Neural crest cell (in vitro differentiated cells): ENCODE measurements at places on chromosomes 12 and 14.

GRCh38 chr12:96045566-96045965 lies 10.2 kb upstream of the LTA4H start:
- DNase-seq = no peak

- no peak for DNase-seq
These were observed 93.4 kb upstream of the TMEM132D start for GRCh38 chr12:129997239-129997638.

GRCh38 chr14:61750708-61751474 lies 11.3 kb upstream of the SNAPC1 start:
- DNase-seq = no peak

DNA sequence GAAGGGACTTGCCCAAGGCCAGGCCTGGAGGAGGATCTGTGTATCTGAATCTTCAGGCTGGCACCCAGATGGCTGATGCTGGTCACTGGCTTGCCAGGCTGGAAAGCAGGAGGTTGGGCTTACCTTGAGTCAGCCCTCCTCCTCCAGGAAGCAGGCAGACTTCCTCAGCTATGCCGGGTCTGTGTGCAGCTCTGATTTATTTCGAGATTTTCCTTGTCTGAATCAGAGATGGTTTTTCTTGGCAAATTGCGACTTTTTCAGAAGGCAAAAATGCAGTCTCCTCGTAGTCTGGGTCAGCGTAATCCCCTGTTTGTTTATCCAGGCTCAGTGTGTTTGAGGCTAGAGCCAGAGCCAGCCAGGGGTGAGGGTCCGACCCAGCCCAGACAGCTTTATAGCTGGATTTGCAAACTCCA lies 48.9 kb downstream of the SMOC1 start:
- DNase-seq = no peak

DNA sequence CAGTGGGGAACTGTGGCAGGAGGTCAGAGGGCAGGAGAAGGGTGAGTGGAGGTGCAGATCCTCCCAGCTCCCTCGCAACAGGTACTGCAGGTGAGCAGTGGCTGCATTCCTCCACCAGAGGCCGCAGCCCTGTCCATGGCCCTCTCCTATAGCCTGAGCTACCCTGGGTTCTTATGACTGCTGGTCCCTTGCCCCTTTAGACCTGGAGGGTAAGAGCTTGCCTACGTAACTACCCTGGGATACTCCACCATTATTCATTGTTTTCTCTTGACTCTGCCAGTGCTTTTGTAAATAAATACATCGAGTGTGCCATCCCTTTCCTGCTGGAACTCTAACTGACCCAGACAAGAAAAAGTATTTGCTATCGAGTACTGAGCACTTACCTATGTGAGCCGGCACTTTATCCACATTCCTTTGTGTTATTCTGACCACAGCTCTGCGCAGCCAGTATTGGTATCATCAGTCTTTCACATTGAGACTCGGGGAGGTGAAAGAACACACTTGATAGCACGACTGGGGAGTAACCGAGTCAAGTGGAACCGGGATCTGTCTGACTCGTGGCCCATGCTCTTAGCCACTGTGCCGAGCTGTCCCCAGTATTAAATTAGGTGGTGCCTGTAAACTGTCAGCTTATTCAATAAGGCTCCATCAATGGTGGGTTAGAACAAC lies 38.5 kb downstream of the LTBP2 start:
- no peak for DNase-seq

DNA sequence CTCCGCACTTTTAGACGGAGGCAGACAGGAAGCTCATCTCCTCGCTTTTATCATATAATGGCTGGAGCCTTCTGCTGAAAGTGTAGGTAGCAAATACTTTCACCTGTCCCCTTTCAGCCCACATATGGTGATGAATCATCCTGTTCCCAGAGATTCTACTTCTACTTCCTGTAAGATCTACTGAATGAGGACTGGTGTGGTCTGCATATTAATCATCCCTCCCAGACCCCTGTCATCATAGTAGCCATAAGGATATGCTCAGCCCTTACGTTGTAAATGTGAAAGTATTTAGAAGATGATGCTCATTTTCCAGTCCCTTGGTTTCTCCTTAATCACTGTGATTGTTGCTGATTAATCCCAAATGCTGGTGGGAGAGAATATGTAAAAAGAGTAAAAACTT lies 268.2 kb upstream of the GRIP1 start:
- DNase-seq = no peak

- no peak for DNase-seq
These were observed 545.4 kb downstream of the FOXG1 start for GRCh38 chr14:29311983-29312382.

GRCh38 chr12:62840806-62841205 lies 94.1 kb downstream of the PPM1H start:
- DNase-seq = no peak

GRCh38 chr14:101887219-101887618 lies 77.2 kb upstream of the DYNC1H1 start:
- no peak for DNase-seq

GRCh38 chr14:102754370-102755262 lies 22.6 kb upstream of the TRAF3 start:
- no peak for DNase-seq

DNA sequence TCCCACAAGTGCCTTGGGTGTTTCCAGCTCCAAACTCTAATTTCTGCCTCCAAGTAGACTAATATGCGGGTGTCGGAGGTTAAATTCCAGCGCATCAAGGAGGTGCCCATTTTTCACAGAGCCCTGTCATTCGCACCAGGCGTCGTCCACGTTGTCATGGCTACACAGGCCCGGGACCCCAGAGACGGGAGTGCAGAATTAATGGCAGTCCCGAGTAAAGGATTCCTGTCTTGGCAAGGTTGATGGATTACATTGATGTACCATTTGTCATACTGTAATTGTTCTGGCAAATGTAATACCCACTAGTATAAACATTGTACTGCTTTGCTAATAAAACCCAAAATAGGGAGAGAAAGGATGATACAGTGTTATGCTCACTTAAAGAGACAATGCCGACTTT lies 222.9 kb upstream of the MYL2 start:
- no peak for DNase-seq

- no peak for DNase-seq
These were observed 139.4 kb downstream of the PDE3A start for GRCh38 chr12:20507711-20508110.

- no peak for DNase-seq
These were observed 138.9 kb upstream of the CCND2 start for GRCh38 chr12:4134448-4135263.

DNA sequence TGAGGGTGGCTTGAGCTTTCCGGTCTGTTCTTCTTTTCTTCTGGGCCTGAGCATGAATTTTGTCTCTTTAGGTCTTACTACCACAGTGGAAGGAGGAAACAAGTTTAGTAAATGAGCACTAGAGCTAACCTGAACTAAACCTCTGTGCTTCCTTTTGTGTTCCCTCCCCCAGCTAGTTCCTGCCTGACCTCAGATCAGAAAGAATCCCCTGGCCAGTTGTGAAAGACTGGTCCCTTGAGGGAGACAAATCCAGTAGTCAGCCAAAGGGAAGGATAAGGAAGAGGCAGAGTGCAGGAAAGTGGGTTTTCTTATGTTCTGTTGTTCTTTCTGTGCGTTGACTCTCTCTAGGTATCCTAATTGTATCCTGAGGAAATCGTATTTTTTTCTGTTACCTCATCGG lies 17.5 kb downstream of the ZNF664 start:
- no peak for DNase-seq

GRCh38 chr12:21697904-21698630 lies 40.4 kb upstream of the LDHB start:
- DNase-seq = no peak

GRCh38 chr12:124647316-124647715 lies 79.9 kb upstream of the NCOR2 start:
- no peak for DNase-seq

DNA sequence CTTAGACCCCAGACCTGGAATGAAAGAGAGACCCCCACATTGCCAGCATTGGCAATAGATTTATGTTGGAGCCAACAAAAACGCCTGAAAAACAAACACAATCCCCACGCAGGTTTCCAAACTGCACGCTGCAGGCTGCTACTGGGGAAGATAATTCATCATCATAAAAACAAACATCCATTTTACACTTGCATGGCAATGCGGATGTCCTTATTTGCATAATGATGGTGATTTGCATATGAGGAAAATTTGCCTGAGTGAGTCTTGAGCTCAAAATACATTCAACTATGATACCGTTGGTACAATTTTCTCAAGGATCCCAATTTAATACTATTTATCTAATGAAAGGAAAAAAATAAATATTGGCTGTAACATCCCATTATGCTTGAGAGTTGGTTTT lies 33.6 kb upstream of the TMEM132D start:
- no peak for DNase-seq
